ENCODE measurements at places on chromosomes 6 and 20. TPM values are rescaled to one million over a fixed set of nuclear protein-coding genes. Genes with fewer than 3 reads are reported as not detected.

The AAR2 gene
- total RNA-seq: 11.6 TPM

The RAET1L gene
- total RNA-seq: not detected

The ADAM33 gene
- not detected for total RNA-seq

The HEY2 gene
- not detected for total RNA-seq

The SLPI gene
- not detected for total RNA-seq

The GCNT2 gene
- total RNA-seq: 5.0 TPM

The PDYN gene
- not detected for total RNA-seq

The DCDC2 gene
- total RNA-seq: 0.08 TPM

The LY6G6C gene
- total RNA-seq: not detected

The HLA-DOA gene
- total RNA-seq: 1.8 TPM

The LHFPL5 gene
- not detected for total RNA-seq

The PCK1 gene
- not detected for total RNA-seq

The SPTLC3 gene
- total RNA-seq: not detected

The OARD1 gene
- 39.9 TPM for total RNA-seq

The LAMA4 gene
- not detected for total RNA-seq

The OVOL2 gene
- total RNA-seq: not detected

The APMAP gene
- 33.7 TPM for total RNA-seq

DNA sequence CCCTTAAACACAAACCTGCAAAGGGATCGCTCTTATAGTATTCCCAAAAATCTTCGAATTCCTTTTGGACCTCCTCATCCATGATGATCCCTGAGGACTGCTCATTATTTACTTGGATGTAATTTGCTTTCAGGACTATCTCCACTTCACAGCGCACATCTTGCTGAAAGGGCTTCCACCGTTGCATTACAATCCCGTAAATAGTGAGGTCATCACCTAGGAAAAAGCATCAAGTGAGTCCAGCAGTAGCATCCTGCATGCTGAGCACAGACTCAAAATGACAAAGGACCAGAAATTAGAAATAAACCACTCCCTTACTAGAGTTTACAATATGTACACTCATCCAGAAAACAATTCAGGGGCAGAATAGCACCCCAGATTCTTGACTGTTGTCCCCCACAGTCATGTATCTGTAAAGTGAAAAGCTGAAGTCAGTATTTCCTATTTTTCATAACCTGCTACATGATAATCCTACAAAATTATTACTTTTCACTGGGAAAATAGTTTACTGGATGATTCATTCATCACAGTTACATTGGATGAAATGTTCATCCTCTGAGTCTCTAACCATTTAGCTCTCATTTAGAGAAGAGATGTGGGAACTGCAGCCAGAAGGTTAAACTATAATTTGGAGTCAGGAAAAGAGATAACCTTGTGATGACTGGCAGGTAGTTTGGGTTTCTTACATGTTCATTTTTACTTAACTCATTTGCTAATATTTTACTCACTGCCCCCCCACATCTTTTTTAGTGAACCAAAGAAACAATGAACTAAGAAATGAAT is 17.2 kb downstream of the MCM9 start:
- DNase-seq: no peak

GRCh38 chr20:5170341-5170740 is 43.5 kb downstream of the CDS2 start:
- no peak for DNase-seq

- DNase-seq: no peak
Measured at GRCh38 chr20:575230-575629, 31.6 kb upstream of the CSNK2A1 start.

DNA sequence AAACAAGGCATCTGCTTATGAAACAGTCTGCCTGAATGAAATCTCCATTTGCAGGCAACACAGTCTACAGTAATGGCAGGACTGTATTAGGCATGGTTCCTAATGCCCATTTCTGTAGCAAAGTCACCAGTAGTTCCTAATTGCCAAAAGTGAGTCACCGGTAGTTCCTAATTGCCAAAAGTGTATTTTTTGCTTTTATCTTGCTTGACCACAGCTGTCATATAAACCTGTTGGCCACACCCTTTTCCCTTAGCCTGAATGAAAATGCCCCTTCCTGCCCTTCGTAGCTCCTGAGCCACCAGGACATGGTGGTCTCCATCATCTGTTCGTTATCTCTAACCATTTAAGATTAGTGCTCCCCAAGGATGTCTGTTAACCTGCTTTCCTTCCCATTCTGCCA is 34.5 kb downstream of the MTHFD1L start:
- no peak for DNase-seq

GRCh38 chr6:41573985-41574384 is 27.8 kb downstream of the FOXP4 start:
- no peak for DNase-seq

DNA sequence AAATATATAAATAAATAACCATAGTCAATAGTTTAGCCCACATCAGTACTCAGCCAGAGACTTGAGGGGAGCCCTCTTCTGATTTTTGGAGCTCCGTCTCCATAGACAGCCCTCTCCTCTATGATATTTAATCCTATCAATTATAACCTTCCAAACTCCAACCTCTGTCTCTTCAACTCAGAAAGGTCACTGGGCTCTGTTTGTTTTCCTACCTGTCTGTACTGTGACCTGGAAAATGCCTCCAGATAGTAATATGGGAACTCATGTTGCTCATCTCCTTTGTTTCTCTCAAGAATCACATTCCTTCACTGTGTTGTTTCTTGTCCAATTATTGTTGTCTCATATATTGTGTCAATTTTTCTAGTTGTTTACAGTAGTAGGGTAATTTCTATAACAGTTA is 409.7 kb downstream of the CDKAL1 start:
- no peak for DNase-seq

GRCh38 chr6:155444120-155444917 is 11.3 kb downstream of the NOX3 start:
- no peak for DNase-seq

GRCh38 chr6:157316871-157317814 is 6.2 kb downstream of the TMEM242 start:
- peak; percentile 17 for DNase-seq

GRCh38 chr6:145529582-145529981 is 205.7 kb downstream of the EPM2A start:
- no peak for DNase-seq

DNA sequence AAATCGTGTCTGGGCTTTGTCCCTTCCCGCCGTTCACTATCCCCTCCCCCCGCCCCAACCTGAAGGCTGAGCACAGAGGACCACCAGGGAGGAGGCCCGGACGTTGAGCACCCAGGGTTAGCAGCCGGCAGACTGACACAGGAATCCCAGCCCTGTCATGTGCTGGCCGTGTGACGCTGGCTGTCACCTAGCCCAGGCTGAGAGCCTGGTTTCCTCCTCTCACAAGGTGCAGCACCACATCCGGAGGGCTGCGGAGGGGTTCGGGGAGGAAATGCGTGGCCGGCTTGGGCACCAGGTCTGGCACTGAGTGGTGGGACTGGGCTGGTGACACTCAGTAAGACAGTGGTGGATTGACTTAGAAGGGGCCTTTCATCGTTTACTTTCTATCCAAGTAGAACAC is 4.6 kb upstream of the LSM14B start:
- DNase-seq: peak; percentile 76

DNA sequence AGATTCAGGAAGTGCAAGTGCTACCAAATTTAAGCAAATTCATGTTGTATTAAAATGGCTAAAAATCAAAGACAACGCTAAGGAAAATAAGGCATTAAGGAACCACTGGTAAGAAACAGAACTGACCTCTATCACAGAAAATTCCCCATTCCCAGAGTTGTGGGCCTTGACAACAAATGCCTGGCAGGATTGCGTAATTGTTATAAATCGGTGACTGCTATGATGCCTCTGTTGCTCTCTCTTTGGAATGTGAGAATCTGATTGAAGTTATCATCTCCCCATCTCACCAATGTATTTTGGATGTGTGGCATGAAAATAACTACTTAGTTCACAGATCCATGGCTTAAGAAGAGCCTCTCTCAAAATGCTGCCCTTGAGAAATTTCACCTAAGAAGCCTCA is 257.3 kb downstream of the OGFRL1 start:
- DNase-seq: no peak

DNA sequence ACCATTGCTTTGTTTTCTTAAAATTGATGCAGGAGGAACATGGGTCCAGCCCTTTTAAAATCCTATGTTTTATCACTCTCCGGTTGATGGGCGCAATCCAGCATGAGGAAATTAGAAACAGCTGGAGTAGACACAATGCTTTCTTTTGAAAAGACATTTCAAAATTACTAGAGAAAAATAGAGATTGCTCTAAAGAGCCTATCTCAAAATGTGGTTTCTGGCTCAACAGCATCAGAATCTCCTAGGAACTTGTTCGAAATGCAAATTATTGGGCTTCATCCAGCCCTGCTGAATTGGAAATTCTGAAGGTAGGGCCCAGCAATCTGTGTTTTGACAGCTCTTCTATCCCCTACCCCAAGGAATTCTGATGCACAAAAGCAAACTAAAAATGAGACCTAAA is 190.8 kb upstream of the BMP2 start:
- DNase-seq: no peak

DNA sequence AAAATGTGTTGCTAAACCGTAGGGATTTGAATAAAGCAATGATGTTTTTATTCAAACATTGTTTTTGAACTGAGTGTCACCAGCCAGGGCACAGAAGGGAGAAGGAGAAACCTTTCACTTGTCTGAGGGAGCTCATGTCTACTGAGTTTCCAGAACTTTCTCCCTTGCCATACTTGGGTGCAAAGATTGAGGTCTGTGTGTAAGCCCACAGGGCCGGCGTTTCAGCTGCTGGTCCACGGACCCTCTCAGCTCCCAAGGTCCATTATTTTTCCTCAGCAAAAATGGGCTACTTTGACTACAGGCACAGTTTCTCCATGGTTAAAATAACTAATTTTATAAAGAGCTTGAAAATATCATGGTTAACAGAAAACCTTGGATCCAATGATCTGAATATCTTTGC is 32.6 kb downstream of the PSMG4 start:
- no peak for DNase-seq

DNA sequence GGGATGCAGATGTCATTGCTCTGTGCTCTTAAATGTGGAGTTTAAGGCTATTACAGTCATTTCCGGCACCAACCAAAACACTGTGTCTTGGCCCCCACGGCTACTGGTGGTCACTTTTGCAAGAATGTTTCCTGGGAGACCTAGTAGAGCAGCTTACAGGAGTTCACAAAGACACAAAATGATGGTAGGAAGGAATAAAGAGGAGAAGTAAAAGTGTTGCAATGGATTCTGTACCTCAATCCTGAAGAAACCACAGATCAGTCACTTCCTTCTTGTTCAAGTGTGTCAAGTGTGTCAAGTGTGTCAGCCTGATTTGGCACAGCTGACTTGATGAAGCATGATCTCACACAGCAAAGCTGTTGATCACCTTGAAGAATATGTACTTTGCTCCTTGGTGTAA is 344.0 kb downstream of the PLCB1 start:
- no peak for DNase-seq

DNA sequence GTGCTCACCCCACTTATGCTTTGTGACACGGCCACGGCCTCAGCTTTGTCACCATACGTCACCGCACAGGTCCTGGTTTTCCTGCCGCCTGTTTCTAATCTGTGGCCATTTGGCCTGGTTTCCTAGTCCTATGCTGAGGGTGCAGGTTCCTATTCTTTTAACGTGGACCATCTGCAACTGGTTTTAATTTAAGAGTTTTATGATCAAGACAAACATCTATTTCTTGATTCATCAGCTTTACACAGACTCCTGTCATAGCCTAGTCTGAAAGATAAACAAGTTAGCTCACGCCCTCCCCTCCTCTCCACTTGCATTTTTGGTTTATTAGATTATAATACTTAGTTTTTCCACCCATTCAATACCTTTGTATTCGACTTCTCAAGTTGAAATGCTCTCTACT is 97.5 kb upstream of the RPS6KA2 start:
- DNase-seq: no peak

- DNase-seq: no peak
Measured at GRCh38 chr6:84652356-84653026, 111.9 kb downstream of the TBX18 start.

GRCh38 chr6:52310932-52311331 is 26.4 kb upstream of the MCM3 start:
- DNase-seq: no peak

DNA sequence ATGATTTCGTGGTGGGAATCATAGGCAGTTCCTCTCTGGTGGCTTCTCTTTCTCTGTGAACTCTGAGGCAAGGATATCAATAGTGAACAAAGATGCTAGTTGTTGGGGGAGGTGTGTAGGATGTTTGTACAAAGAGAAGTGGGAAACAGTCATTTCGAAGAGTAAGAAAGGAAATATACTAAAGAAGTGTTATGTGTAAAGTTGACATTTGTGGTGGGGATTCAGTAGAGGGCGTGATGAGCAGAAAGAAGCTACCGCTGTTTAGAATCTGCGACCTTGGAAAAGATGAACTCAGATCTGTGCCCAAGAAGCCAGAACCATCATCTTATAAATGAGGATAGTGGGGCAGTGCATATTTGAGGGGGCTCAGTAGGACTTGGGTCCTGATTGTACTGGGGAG is 11.4 kb downstream of the SLC35F1 start:
- no peak for DNase-seq

DNA sequence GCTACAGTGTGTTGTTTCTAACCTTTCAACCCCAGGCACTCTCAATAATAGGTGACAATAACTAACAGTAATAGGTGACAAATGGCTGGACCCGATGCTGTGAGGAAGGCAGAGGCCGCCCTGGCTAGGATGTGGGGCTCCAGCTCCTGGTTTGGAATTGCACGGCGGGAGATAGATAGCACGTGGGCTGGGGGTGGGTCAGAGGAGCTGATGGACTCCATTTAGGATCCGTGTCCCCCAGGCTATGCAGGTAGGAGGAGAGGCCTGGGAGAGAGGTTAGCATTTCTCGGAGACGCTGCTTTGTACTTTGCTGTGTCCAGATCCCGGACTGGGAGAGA is 61.4 kb downstream of the EZR start:
- no peak for DNase-seq

DNA sequence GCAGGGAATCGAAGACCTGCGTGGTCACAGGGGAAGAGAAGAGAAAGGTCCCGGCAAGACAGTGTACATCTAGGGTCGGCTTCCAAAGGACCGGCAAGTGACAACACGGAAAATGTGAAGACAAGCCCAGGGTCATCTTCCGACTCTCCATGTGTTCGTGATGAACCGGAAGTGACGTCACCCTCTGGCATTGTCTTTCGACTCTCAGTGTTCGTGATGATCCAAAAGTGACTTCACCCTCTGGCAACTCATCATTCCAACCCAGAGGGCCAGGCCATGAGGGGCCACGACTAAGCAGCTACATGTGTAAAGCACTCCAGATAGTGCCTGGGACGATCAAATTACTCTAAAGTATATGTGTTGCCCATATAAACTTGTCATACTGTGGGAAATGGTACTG is 290.8 kb downstream of the THBS2 start:
- no peak for DNase-seq

GRCh38 chr20:44598423-44599305 is 16.3 kb downstream of the PKIG start:
- DNase-seq: no peak

GRCh38 chr6:74534465-74535211 is 671.2 kb downstream of the COL12A1 start:
- DNase-seq: no peak

- no peak for DNase-seq
Measured at GRCh38 chr6:10412461-10413261, 2.2 kb downstream of the TFAP2A start.

Measured in activated naive CD4-positive, alpha-beta T cell treated with anti-CD3 and anti-CD28 coated beads, Interleukin-2, amount 50 U/mL, for 72 hours (primary cell).